Stromal cell of bone marrow (primary cell): ENCODE measurements at places on chromosomes 12 and 14.

GRCh38 chr12:130965668-130966067 lies 12.0 kb downstream of the ADGRD1 start:
- DNase-seq, result no peak

DNA sequence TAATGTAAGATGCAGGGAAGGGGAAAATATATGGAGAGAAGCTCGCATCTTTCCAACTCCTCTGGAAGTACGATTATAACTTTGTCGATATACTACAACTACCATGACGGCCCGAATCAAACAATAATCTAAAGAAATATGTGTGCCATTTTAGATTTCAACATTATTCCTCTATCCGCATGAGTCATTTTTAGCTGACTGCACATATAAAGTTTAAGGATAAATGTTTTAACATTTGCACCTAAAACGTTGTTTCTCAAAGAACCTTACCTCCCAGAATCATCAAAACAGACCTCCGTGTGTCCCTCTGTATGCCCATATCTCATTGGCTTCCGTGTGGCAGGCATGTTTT lies 482 bp downstream of the WDHD1 start:
- no peak for DNase-seq

DNA sequence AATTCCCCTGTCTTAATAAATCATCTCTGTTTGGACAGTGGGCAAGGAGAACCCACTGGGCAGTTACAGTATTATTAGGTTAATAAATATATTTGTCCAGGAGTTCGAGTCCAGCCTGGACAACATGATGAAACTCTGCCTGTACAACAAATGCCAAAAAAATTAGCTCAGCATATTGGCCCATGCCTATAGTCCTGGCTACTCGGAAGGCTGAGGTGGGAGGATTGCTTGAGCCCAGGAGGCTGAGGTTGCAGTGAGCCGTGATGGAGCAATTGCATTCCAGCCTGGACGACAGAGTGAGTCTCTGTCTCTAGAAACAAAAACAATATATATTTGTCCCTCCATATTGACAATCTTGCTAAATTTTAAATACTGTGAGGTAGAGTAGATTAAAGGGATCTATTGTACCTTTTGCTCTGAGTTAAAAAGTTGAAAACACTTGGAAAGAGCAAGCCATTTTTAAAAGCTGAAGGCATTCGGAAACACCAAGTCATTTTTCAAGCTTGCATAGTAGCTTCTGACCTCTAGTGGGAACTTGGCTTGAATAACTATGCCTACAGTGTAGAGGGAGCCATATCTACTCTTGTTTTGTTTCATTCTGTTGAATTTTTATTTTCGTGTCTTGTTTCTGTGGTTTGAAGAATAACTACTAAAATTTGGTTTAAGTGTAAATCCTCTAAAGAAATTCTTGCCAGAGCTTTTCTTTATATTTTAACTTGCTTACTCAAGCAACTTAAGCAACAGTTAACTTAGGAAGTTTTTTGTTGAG lies 14.6 kb upstream of the EEA1 start:
- DNase-seq, result peak; percentile 42

GRCh38 chr12:52802442-52802841 lies 6.5 kb upstream of the KRT3 start:
- DNase-seq, result no peak
